Stimulated activated CD4-positive, alpha-beta T cell treated with anti-CD3 and anti-CD28 coated beads, Interleukin-4, amount 100 ng/mL, for 48 hours (primary cell): ENCODE measurements at places on chromosomes 3 and 15.
A peak's percentile ranks its signal among the peaks of the same experiment; 100 is the strongest.

GRCh38 chr3:52319921-52320595 lies 3.9 kb downstream of the DNAH1 start:
- DNase-seq = no peak

- no peak for DNase-seq
Observed at GRCh38 chr3:139774560-139775302, 97.0 kb upstream of the NMNAT3 start.

DNA sequence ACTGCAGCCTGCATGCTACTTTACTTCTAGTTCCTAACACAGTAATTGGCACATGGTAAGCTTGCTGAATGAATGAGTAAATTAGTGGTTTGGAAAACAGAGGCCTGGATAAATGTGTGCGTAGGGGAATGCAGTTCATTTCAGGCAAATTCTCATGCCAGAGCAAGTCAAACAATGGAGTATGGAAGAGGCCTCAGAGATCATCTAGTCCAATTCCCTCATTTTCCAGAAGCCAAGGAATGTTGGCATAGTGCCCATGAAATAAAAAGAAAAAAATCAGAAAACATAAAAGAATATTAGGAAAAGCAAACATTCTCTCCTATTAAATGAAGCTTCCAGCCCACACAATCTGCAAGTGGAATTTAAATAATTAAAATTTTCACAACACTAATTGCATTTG lies 92.4 kb downstream of the MB21D2 start:
- DNase-seq = no peak

- DNase-seq = no peak
Observed at GRCh38 chr15:94255540-94255939, 24.2 kb downstream of the MCTP2 start.

DNA sequence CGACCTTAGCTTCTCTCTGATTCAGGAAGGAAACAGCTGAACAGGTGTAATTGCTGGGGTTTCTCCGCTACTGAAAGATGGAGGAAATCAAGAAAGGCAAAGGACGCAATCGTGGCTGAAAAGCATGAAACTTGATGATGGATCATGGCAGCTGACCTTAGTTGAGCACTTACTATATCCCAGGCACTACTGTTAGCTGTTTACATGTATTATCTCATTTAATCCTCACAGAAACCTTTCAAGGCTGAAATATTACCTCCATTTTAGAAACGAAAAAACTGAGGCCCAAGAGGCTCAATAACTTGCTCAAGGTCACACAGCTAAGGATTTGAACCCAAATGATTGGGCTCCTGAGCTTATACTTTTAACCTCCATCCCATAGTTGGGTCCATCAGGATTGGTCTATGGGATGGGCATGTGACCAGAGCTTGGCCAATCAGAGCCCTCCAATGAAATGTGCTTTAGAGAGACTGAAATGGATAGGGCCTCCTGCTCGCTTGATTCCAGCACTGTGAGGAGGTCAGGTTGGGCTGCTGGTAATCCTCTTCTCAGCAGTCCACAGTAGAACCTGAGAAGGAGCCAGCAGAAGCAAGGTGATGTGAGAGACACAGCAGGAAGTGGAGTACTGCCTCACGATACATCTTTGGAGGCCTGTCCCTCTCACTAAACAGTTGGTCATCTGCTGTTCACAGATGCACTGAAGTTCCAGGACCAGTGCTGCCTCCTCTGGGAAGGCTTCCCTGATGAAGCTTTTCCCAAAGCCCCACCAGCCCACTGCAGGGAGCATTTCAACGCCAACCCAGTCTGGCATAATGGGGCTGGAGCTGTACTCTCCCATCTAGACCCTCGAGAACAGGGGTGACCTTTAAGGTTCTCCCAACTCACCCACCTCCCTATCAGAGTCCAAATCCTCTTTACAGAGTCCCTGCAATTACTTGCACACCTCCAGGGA lies 10.4 kb downstream of the CLN6 start:
- no peak for DNase-seq

DNA sequence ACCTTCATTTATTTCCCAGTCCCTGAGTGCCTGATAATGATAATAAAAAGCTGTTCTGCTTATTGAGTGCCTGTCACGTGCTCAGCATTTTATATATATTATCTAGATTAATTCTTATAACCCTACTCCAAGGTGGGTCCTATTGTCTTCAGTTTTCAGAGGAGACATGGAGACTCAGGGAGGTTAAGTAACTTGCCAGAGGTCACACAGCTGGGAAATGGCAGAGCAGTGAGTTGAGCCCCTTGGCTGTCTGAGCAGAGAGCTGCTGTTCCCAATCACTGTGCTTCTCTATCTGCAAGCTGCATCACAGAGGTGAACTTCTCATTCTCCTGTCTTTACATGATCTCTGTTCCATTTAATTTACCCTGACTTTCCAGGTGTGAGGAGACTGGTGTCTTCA lies 32.3 kb upstream of the MRPS22 start:
- no peak for DNase-seq

DNA sequence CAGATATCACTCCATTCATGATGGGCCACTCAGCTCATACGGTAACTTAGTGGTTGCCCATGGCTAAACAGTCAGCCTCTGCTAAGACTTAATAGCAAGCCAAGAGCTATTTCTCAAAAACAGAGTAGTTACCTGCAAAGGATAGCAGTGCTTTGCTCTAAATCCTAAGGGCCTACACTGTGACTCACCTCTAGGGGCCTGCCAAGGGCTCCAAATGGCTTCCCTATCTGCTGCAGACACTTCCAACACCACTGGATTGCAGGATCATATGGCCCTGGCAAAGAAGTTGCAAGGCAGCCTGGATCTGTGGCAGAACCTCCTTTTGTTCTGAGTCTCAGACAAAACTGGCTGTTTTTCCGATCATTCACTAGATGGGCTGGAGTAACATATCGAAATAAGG lies 17.8 kb downstream of the CGGBP1 start:
- DNase-seq = no peak

DNA sequence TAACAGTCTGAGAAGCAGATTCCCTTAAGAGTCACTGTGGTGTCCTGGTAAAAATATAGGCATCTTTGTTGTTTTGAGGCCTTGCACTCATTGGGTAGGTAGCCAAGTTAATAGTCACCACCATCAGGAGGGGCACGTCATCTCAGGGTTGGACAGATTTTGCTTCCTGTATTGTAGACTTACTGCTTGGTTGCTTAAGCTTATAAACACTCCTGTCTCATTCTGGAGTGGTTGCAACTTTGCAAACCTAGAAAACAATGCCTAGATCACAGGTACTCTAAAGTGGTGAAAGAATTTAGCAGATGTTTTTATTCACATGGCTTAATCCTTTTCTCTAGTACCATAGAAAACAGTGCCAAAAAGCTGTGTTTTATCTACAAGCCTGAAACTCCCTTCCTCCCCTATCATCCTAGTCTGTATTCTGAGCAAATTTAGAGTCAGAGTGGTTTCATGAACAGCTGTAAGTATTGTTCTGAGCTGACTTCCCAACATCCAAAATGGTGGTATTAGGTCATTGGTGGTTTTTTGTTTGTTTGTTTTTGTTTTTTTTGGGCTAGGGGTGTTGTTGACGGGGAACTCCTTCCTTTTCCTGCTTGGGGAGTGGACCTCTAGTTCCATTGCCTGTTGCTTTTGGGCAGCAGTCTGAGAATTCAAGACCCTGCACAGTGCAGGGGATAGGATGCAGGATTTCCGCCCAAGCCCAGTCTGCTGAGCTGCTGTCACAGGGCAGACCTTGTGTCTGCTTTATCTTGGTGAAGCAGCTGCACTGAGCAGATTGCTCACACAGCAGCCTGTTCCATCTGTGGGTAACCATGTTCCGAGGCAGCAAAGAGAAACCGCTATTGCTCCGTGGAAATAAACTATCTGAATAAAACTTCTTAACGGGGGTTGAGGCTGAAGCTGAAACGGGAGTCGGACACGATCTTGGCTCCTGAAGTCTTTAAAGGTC lies 202.0 kb downstream of the AKAP13 start:
- peak; percentile 42 for DNase-seq

DNA sequence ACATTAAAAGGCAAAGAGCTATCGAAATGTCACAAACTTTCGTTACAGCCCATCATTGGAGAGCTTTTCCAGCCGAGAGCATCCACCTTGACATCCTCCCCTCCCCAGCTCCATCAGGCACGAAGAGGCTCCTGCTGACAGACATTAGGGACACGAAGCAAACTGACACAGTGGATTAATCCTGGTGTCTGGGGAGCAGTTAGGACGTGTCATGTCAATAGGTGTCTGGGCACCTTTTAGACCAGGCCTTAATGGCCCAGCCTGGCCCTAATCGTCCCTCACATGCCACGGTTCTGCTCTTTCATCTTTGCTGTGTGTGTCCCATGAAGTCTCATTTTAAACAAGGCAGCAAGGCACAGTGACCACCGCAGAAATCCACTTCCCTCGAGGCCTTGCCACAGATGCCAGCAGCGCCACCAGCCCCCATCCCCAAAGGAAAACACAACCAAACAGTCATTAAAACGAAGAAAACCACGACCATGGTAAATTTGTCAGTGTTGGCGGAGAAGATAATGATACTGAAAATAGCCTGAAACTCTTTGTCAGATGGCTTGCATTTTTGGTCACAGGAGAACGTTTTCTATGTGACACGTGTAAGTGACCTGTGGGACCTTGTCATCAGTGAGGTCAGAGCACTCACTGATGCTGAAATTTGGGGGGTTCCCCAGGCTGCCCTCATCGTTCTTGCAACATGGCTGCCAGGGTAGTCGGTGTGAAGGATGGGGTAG lies 16.3 kb upstream of the PCSK6 start:
- no peak for DNase-seq

DNA sequence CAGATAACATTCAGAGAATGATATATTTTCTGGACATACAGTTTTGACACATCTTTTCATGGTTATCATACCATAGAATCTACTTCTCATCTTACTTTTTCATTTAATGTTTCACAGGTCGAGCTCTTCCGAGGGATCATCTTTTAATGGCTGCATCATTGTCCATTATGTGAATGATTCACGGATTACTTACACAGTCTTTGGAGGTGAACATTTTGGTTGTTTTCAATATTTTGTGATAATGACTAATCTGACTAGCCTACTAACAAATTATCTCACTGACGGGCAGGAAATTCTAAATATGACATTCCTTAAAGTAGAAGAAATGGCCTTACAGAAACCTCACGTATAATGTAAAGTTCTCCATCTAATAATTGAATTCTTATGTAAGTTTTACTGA lies 209.1 kb upstream of the STRIT1 start:
- DNase-seq = no peak

DNA sequence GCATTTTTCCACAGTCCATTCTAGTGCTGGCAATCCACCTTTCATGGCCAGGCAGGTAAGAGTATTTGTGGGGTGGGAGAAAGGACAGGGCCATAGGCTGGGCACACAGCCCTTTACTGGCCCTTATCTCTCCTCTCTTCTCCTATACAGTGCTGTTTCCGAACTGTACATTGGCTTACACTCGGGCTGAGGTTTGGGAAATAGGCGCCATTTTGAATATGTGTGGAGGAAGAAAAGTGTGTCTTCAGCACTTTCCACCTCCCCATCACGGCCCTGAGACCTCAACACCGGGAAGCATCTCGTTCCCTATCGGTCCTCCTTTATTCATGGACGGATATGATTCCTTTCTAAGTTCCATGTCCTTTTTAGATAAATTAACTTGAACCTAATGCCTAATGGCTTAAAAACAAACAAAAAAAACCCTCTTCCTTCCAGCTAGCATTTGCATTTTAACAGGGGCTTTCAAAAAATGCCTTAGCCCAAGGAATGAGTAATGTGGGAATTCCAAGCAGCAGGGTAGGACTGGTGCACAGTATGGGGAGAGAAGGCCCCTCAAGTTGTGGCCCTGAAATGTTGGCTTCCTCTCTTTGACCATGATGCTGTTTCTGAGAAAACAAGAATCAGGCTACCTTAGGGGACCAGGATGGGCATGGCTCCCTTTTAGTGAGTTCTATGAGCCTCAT lies 24.5 kb downstream of the CD86 start:
- no peak for DNase-seq

DNA sequence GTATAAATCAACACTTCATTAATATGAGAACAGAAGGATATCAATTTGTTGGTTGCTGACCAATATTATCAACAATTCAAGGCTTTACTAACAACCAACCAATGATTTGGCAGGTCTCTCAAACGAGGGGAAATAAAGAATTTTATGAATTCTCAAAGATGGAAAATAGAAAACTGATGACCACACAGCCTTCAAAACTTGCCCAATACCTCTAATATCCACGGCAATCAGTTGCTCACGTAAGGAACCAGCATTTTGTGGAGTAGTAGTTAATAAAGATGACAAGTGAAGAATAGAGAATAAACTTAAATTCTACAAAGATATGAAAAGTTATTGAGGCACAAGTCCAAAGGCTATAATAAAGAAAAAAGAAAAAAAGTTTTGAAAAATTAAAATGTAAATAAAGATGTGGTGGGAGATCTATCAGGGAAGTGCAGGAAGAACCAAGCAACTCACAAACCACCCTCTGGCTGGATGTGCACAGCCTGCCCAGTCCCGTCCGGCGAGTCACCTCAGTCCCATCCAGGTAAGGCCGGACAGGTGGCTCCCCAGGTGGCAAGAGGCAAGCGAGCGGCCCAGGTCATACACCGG lies 808 bp downstream of the GK5 start:
- DNase-seq = no peak

DNA sequence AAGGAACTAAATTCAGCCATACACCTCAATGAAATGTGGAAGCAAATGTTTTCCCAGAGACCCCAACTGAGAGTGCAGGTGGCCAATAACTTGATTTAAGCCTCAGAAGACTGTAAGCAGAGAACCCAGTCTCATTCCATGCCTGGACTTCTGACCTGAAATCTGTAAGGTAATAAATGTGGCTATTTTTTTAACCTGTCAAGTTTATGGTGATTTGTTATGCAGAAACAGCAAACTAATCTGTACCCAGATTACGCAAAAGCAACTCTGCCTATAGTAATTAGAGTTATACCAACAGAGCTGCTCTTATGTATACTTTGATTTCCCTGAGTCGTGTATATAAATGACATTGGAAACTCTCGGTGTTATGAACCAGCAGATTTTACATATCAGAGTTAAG lies 534.0 kb upstream of the NAALADL2 start:
- no peak for DNase-seq
